ENCODE measurements at places on chromosomes 5 and 9.
A peak's percentile ranks its signal among the peaks of the same experiment; 100 is the strongest.

DNA sequence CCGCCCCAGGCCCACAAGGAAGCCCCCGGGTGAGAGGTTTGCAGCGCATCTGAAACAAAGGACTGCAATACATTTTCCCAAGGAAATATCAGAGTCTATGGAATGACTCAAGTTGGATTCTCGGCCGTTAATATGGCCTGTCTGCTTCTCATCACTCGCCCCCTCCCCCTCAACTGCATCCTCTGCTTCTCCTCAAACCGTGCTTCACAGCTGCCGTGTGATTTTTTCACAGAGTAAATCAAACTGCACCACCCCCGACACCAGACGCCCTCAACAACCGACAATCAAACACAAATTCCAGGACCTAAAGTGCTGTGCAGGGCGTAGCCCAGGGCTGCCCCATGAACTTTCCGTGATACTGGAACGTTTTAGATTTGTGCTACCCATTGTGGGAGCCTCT lies 176.9 kb downstream of the ROR2 start:
- no peak for DNase-seq
- no peak overlapping the region for H3K27ac ChIP-seq
- no peaks in the 10 kb centered on the region for H3K27me3 ChIP-seq
- no peaks in the 10 kb centered on the region for H3K4me1 ChIP-seq
- no peak overlapping the region for H3K4me3 ChIP-seq
- H3K36me3 ChIP-seq = no peaks in the 10 kb centered on the region

DNA sequence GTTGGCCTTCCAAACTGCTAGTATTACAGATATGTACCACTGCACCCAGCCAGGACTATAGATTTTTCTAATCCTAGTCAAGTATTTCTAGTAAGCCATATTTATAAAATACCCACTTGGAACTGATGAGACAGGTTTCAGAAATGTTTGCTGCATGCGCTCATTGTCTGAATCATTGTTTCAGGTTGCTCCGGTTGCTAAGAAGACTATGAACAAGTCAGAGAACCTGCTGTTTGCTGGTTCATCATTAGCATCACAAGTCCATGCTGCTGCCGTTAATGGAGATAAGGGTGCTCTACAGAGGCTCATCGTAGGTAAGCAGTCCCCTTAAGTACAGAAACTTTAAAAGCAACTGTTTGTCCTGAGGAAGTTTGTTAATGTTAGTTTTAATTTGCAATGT lies 5.3 kb downstream of the INVS start:
- no peak overlapping the region for H3K27ac ChIP-seq
- H3K27me3 ChIP-seq = no peaks in the 10 kb centered on the region
- peaks cover 32% of the 10 kb centered on the region for H3K36me3 ChIP-seq
- H3K4me3 ChIP-seq = no peak overlapping the region
- no peak for DNase-seq
- peaks cover 6% of the 10 kb centered on the region for H3K4me1 ChIP-seq

- no peaks in the 10 kb centered on the region for H3K36me3 ChIP-seq
- H3K27me3 ChIP-seq = no peaks in the 10 kb centered on the region
- no peak overlapping the region for H3K4me3 ChIP-seq
- H3K4me1 ChIP-seq = no peaks in the 10 kb centered on the region
- DNase-seq = no peak
- H3K27ac ChIP-seq = no peak overlapping the region
Observed at GRCh38 chr5:89313804-89314588, 431.0 kb upstream of the MEF2C start.

- DNase-seq = no peak
- H3K27ac ChIP-seq = no peak overlapping the region
- H3K4me1 ChIP-seq = peaks cover 17% of the 10 kb centered on the region
- H3K27me3 ChIP-seq = no peaks in the 10 kb centered on the region
- no peaks in the 10 kb centered on the region for H3K36me3 ChIP-seq
Observed at GRCh38 chr5:146205499-146206202, 2.2 kb downstream of the RBM27 start.

DNA sequence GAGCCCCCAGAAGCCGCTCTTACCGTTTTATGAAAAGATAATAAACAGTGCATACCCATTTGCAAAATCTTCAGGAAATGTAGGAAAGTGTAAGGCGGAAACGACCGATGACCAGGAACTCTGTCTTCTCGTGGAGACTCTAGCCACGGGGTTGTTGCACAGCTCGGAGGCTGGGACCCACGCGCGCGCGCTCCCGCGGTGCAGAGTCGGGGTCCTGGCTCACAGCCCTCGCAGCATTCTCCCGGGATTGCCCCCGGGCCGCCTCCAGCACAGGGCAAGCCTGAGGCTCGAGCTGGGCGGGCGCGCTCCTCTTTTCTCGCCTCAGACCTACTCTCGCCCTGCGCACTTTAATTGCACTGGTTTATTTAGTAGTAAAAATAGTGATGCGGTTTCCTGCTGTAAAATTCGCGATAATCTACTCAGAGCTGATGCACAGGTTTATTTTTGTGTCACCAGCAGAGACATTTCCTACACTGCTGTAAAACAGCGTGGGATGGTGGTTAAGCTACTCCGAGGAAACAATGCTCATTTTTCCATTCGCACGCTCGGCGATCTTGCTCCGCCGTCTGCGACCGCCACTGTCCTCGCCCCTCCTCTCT lies 15.5 kb downstream of the TRIM7 start:
- peak overlapping the region; percentile 97 for H3K4me3 ChIP-seq
- peak overlapping the region; percentile 73 for H3K27ac ChIP-seq
- H3K4me1 ChIP-seq = peaks cover 10% of the 10 kb centered on the region
- DNase-seq = peak; percentile 36
- H3K36me3 ChIP-seq = no peaks in the 10 kb centered on the region

GRCh38 chr9:14056316-14056861 lies 257.6 kb downstream of the NFIB start:
- H3K36me3 ChIP-seq = no peaks in the 10 kb centered on the region
- DNase-seq = no peak
- H3K4me1 ChIP-seq = no peaks in the 10 kb centered on the region
- H3K27ac ChIP-seq = no peak overlapping the region
- no peaks in the 10 kb centered on the region for H3K27me3 ChIP-seq
- no peak overlapping the region for H3K4me3 ChIP-seq

- no peak for DNase-seq
- no peaks in the 10 kb centered on the region for H3K36me3 ChIP-seq
- peaks cover 14% of the 10 kb centered on the region for H3K27me3 ChIP-seq
- H3K27ac ChIP-seq = no peak overlapping the region
Observed at GRCh38 chr5:149268928-149269557, 2.6 kb upstream of the AFAP1L1 start.

DNA sequence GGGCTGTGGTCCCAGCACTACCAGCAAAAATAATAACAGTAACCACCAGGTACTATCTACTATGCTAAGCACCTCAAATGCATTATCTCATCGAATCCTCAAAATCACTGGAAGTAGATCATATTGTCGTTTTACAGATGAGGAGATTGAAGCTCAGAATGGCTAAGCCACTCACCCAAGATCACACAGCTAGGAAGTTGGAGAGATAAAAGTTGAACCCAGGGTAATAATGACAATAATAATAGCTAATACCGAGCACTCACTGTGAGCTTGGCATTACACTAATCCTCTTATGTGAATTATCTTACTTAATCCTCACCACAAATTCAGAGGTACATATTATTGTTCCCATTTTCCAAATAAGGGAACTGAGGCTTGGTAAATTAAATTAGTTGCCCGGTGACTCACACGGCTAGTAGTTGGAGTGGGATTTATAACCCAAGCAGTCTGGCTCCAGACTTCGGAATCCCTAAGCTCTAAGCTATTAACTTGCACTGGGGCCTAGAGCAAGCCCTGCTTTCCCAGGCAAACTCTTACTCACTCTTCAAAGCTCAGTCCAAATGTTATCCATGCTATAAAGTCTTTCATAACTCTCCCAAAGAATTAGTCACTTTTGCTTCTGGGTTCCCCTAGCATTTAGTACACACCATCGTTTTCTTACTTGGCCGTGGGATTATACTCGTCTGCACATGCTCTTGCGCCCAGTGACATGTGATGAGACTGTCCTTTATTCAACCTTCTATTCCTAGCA lies 3.8 kb downstream of the ARSI start:
- no peak for DNase-seq
- no peaks in the 10 kb centered on the region for H3K4me1 ChIP-seq
- H3K4me3 ChIP-seq = no peak overlapping the region
- H3K27me3 ChIP-seq = peaks cover 14% of the 10 kb centered on the region
- H3K36me3 ChIP-seq = no peaks in the 10 kb centered on the region

DNA sequence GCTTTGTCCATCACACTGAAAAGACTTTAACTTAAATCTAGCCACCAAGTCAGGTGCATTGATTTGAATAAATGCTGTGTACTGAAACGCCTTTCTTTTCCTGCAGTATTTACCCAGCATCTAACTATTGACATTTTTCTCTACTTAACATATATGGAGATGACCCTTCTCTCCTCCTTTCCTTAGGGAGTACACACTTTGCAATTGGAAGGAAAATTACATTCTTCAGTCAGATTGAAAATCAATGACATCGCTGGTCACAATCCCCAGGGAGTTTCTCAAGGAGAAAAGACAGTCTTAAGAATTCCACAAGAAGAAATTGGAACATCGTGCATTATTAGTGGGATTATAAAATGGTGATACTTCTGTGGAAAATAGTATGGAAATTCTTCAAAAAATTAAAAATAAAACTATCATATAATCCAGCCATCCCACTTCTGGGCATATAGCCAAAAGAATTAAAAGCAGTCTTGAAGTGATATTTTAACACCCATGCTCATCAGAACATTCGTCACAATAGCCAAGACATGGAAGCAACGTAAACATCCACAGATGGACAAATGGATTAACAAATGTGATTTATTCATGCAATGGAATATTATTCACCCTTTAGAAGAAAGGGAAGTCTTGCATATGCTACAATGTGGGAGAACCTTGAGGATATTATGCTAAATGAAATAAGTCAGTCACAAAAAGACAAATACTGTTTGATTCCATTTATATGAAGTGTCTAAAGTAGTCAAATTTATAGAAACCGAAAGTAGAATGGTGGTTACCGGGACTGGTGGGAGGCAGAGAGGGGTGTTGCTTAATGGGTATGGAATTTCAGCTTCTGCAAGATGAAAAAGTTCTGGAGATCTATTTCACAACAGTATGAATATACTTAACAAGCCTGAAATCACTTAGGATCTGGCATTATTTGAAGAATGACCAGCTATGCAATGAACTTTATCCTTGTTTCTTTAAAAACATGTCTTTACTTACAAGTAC lies 14.3 kb upstream of the FREM1 start:
- no peaks in the 10 kb centered on the region for H3K4me1 ChIP-seq
- DNase-seq = no peak
- no peak overlapping the region for H3K27ac ChIP-seq
- no peaks in the 10 kb centered on the region for H3K27me3 ChIP-seq
- H3K4me3 ChIP-seq = no peak overlapping the region

DNA sequence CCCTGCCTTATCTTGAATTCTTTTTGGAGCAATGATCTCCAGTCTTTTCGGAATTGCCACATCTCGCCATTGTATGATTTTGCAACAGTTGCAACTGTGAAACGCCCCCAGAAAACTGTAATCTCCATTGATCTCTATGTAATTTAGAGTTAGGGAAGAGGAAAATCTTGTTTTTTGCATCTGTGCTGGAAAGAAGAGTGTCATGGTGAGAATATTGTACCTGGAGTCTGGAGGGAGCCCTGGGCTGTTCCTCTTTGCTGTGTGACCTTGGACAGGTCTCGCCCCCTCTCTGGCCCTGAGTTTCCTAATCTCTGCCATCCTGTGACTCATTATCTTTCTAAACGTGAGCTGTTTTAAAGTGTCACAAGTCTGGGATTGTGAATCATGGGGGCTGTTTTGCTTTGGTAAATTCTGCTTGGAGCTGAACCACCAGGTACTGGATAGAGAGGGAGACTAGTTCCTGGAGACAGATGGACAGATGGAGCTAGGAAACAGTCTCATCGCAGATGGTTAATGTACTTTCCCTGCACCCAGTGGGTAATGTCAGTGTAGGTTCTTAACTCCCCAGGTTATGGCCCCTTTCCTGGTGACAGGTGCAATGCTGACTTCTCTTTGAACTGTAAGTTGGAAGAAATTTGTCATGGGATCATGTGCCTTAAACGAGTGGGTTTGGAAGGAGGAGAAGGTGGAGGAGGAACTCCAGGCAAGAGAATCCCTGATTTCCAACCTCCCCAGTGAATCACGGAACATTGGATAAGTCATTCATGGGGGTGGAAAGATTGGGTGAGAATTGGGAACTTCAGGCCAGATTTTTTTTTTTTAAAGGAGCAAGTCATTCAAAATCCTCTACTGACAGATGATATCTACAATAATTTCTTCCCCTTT lies 19.6 kb downstream of the PPARGC1B start:
- DNase-seq = no peak
- no peaks in the 10 kb centered on the region for H3K27me3 ChIP-seq
- no peaks in the 10 kb centered on the region for H3K4me1 ChIP-seq
- H3K36me3 ChIP-seq = no peaks in the 10 kb centered on the region
- H3K27ac ChIP-seq = no peak overlapping the region
- no peak overlapping the region for H3K4me3 ChIP-seq

- no peaks in the 10 kb centered on the region for H3K27me3 ChIP-seq
- DNase-seq = no peak
- H3K27ac ChIP-seq = no peak overlapping the region
- H3K4me1 ChIP-seq = no peaks in the 10 kb centered on the region
- H3K36me3 ChIP-seq = no peaks in the 10 kb centered on the region
- no peak overlapping the region for H3K4me3 ChIP-seq
Observed at GRCh38 chr5:150323092-150323491, 20.4 kb upstream of the ARSI start.

DNA sequence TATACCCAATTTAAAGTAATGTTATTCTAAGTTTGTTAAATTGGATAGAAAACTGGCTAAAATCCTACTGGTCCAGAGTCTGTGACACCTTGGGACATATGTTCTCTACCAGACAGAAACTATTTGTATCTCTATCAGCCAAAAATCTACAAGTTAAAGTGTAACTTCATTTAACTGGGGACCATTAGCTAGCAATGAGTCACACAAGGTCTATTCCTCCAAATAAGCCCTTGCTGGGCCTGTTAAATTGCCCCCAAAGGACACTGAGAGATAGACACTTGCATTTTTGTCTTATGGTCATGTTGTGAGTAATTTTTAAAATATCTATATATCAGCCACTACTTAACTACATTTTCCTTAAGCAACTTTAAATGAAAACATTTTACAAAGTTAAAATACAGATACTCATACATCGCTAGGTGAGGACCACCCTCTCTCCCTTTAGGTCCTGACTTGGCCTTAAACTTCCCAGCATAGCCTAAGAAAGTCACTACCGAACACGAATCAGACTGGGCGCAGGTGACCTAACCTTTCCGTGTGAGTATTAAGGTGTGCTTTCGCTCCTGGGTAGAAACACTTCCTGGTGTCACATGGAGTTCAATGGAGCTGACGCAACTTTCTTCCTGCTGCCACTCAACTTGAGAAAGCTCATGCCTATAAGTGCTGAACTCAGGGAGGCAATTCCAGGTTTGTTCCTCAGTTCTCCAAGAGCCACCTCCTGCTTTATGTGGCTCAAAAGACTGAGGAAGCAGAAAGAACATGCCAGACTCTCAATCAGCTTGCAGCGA lies 249.1 kb downstream of the DIRAS2 start:
- no peak overlapping the region for H3K27ac ChIP-seq
- H3K36me3 ChIP-seq = no peaks in the 10 kb centered on the region
- no peak overlapping the region for H3K4me3 ChIP-seq
- DNase-seq = no peak
